ENCODE measurements at places on chromosomes 6 and 20.

GRCh38 chr6:62465206-62465605 lies 179.2 kb upstream of the KHDRBS2 start:
- DNase-seq, result no peak

DNA sequence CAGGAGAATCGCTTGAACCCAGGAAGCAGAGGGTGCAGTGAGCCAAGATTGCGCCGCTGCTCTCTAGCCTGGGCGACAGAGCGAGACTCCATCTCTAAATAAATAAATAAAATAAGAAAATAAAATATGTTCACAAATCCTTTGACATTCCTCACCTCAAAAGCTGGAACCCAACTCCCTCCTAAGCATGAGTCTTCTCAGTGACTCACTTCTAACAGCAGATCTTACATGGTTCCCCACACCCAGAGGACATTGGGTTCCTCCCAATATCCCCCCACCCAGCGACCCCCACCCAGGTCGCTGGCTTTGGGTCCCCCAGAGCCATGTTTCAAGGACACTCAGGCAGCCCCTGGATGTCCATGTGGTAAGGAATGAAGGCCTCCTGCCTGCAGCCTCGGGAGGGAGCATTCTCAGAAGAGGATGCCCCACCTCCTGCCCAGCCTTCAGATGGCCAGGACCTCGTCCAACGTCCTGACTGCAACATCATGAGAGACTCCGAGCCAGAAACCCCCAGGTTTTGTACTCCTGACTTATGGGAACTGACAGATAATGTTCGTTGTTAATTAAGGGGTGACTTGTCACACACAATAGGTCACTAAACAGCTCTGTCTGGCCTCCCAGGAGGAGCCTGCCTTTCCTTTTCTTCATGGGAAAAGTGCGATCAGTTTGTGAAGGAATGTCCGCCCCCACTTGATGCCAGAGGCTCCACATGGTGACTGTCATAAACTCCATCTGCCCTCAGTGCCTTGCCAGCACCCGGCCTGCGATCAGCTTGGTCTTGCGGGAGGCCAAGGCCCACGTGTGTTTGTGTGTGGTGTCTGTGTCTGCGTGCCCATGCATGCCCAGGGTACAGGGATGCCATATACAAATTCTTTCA lies 10.1 kb upstream of the GMEB2 start:
- DNase-seq, result no peak

- DNase-seq, result no peak
Observed at GRCh38 chr6:153031335-153031955, 28.9 kb upstream of the MTRF1L start.

GRCh38 chr6:47371139-47371869 lies 61.6 kb upstream of the TNFRSF21 start:
- no peak for DNase-seq

- DNase-seq, result no peak
Observed at GRCh38 chr20:42604998-42605956, 584.4 kb downstream of the PTPRT start.

- DNase-seq, result no peak
Observed at GRCh38 chr6:169723991-169724493, 258 bp downstream of the PHF10 start.

DNA sequence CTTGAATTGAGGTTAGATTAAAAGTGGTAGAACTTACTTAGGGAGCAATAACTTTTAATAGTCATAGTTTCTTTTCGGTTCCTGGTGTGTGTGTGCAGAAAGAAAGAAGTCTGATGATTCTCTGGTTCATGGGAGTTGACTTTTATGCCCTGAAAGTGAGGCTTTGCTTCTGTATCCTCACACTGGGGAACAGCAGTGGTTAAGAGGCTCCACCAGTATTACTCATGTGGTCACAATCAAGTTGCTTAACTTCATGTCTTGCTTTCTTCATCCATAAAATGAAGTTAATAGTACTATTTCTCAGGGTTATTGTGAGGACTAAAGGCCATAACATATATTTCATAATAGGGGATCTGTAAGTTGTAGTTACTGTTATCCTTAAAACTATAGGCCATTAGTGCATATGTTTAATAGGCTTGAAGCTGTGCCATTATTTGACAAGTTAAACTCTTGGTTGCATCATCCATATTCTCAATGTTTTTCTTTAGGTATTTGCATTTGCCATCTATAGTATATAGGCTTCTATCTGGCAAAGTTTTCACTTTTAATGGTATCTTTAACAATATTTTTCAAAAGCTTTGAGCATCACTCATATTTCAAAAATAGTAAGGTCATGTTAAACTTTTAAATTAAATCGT lies 262.4 kb downstream of the PLCB1 start:
- DNase-seq, result no peak

- DNase-seq, result no peak
Observed at GRCh38 chr6:108254433-108255410, 6.1 kb downstream of the SNX3 start.

- no peak for DNase-seq
Observed at GRCh38 chr6:2863901-2864300, 22.2 kb upstream of the SERPINB1 start.

GRCh38 chr6:90285611-90286381 lies 10.8 kb downstream of the BACH2 start:
- no peak for DNase-seq

- DNase-seq, result no peak
Observed at GRCh38 chr6:108953681-108954080, 105.5 kb downstream of the ARMC2 start.

- no peak for DNase-seq
Observed at GRCh38 chr20:19944772-19945459, 72.2 kb upstream of the NAA20 start.

DNA sequence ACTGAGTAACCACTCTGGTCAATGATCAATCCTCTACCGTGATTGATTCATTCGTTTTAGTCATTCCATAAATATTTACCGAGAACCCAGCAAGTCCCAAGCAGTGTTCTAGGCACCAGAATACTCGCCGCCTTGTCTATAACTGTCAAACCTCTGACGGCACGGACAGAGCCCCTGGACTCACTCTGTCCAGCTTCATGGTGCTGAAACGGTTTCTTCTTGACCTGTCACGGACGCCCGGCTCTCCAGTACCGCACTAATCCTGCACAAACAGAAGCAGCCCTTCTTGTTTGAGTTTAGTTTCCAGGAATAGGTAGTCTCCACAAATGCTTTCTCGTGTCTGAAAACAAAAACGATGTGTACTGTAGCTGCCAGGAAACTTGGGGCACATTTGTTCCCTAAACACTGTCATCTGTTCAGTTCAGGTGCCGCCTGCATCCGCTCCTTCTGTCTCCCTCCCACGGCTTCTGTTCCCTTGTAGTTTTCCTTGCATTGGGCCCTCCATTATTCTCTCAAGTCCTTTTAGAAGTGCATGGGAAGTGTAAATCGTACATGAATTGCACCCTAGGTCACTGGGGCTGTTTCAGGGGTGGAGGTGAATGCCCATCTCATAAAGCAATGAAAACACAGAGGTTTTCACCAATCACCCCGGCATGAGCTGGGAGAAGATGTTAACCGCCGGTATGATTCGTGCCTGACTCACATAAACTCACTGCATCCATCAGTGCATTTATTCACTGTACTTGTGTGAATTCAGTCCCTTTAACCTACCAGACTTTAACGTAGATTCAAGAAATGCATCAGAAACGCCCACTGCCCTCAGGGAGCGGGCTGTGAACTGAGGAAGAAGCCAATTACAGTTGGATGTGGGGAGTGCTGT lies 209.3 kb upstream of the CDH4 start:
- DNase-seq, result no peak

GRCh38 chr6:125814481-125814880 lies 23.7 kb downstream of the NCOA7 start:
- DNase-seq, result no peak

DNA sequence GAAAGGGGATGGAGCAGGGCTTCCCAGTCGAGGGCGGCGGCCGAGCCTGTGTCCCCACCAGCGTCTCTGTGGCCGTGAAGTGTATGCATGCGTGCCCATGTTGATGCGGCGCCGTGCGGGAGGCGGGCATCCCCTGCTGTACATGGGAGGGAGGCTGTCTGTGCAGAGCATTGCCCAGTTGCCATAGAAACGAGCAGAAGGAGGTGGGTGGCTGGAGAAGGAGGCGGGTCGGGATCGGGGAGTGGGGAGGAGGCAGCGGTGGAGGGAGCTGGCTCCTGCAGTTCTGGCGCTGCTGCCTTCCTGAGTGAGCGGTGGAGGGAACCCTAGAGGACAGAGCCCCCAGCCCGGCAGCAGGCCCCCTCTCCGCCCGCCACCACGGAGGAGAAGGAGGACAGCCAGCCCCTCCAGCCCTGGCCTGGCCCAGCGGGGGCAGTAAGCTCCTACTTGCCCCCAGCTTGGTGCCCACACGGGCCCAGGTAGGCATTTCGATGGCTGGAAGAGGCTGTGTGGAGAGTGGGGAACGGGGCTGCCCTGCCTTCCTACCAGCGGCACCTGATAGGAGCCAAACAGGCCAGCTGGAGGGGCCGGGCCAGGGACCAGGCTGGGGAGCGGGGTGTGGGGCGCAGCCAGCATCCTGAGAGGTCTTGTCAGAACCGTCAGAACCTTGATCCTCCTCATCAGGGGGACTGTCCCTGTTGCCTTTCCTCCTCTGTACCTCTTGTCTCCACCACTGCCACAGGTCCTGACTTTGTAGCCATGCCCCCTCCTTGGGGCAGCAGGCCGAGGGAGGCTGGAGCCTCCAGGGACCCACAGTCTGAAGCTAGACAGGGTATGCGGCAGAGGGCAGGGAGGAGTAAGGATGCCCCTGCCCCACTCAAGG lies 41.3 kb downstream of the SPDEF start:
- no peak for DNase-seq

DNA sequence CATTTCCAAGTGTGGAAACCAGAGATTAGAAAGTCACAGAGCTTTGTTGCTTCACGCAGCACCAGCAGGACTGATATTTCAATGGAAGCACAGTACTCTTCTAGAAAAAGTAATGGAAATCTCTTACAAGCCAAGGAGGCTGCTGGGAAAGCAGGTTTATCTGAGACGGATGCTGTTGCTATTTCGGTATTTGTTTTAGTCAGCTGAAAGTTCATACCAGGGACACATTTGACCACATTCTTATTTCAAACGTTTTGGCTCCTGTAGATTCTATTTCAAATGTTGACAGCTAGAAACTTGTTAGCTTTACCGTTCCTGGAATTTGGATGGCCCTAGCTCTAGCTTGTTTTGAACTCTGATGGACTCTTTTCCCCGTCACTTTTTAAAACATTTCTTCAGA lies 3.7 kb upstream of the TMEM242 start:
- DNase-seq, result no peak

DNA sequence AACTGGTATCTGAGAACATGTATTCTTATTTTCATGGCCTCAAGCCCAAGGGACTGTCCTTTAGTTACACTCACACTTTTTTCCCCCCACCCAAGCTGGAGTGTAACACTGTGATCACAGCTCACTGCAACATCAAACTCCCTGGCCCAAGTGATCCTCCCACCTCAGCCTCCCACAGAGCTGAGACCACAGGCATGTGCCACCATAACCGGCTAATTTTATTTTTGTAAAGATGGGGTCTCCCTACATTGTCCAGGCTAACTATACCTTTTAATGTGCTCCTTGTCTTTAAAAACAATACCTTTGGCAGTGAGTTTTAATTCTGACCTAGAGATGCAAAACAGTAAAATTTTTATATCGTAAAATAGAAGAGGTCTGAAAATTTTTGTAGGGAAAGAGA lies 48.2 kb upstream of the FAM83C start:
- DNase-seq, result no peak

DNA sequence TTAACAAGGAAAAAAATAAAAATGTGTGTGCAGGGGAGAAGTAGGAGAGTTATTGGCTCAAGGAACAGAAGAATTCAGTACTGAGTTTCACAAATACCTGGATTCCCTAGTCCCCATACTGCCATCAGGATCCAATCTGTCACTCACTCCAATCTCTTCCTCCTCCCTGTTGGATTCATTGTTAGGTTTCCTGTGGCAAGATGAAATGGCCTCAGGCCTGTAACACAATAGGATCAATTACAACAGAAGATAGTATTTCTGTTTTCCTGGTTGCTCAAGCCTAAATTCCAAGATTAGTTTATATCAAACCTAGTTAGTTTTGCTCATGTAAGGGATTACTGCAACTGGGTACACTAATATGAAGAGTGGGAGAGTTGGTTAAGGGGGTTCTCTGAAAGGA lies 24.4 kb downstream of the HCRTR2 start:
- DNase-seq, result no peak

GRCh38 chr6:158481690-158482473 lies 78.0 kb upstream of the TMEM181 start:
- DNase-seq, result no peak

GRCh38 chr6:137823826-137824555 lies 43.1 kb upstream of the TNFAIP3 start:
- peak; percentile 33 for DNase-seq

- no peak for DNase-seq
Observed at GRCh38 chr6:166105341-166106075, 62.1 kb downstream of the TBXT start.

- no peak for DNase-seq
Observed at GRCh38 chr6:52317841-52318581, 33.5 kb upstream of the MCM3 start.

GRCh38 chr20:17525650-17526049 lies 5.5 kb downstream of the BFSP1 start:
- DNase-seq, result no peak

GRCh38 chr6:33886673-33887144 lies 82.9 kb upstream of the MLN start:
- no peak for DNase-seq

GRCh38 chr6:131636880-131637792 lies at the start of gene ENPP3:
Gene ENPP3 (plus strand): TSS chr6:131637302. CDS start chr6:131637385, 83 bp downstream.
- DNase-seq, result no peak

GRCh38 chr6:15380351-15380750 lies 134.5 kb downstream of the JARID2 start:
- no peak for DNase-seq

GRCh38 chr20:21251278-21251677 lies 51.9 kb upstream of the XRN2 start:
- DNase-seq, result peak; percentile 5

DNA sequence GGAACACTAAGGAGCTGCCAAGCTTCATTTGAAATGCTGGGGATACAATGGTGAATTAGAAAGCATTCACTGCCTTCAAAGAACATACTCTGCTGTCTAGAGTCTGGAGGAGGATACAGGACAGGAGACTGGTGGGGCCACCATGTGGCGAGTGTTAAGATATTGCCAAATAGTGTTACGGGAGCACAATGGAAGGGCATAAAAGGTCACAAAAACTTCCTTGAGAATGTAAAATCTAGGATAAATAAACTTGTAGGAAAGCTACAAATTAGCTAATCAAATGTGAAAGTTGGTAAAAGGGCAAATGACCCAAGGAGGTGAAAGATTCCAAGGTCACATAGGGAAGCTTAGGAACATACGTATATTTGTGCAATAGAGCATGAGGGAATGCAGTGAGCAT lies 271.7 kb downstream of the RFPL4B start:
- DNase-seq, result no peak

DNA sequence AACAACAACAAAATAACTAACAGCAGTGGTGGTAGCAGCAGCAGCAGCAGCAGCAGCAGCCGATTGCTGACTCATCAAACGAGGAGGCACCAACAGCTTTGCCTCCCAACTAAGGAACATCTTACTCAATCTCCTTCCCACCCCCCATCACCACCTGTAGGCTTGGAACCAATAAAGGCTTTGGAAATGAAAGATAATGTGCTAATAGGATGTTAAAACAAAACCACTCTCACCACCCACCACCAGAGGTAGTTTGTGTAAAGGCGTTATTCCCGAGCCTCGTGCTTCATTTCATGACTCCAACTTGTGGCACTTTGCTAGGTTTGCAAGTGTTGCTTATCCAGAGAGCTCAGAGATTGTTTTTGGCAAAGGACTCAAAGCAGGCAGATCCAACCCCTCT lies 346.5 kb downstream of the CD83 start:
- no peak for DNase-seq
